ENCODE measurements at places on chromosomes 7 and 10. TPM values are rescaled to one million over a fixed set of nuclear protein-coding genes. Genes with fewer than 3 reads are reported as not detected.
A peak's percentile ranks its signal among the peaks of the same experiment; 100 is the strongest.

GRCh38 chr7:24881623-24882022 is 98.4 kb downstream of the OSBPL3 start:
- no peak for DNase-seq

DNA sequence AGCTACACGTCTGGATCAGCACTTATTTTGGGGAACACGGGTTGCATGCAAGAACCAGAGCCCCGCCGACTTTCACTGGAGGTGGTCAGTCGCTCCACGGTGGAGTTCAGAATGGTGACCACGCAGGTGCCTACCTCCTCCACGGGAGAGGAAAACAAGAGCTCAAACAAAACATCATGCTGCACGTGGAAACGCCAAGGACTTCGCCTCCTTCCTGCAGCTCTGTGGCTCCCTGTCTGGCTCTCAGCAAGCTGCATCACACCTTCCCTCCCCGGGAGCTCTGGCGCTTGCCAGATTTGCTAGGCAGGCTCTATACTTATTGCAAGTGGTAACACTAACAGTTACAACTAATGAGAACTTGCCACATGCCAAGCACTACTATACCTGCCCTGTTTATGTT is 26.0 kb downstream of the GSDME start:
- peak; percentile 41 for DNase-seq

UPK3B gene
- total RNA-seq: not detected

GRCh38 chr10:113175756-113176651 is 226.0 kb downstream of the TCF7L2 start:
- DNase-seq: peak; percentile 37

GRCh38 chr10:69802424-69803161 is 887 bp downstream of the COL13A1 start:
- DNase-seq: no peak

GRCh38 chr7:8296362-8296659 is 34.3 kb upstream of the ICA1 start:
- DNase-seq: no peak

DNA sequence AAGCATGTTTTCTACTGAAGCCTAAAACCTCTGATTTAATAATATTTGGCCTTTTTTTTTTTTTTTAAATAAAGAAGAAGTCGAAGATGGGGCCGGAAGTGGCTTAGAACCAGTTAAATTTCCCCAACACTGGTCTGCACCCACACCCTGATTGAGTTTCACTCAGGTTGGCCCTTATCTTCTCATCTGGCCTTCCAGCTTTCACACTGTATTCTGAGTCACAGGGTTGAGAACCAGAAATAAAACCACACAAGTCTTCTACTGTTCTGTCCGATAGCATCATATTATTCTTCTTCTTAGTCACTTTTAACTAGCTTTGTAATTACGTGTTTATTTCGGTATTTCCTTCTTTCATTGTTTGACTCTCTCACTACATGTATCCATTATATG is 9.9 kb downstream of the ZNF365 start:
- DNase-seq: no peak

- no peak for DNase-seq
Observed at GRCh38 chr7:24039991-24040624, 243.9 kb upstream of the NPY start.

- no peak for DNase-seq
Observed at GRCh38 chr10:3273966-3274365, 101.4 kb upstream of the PITRM1 start.

DNA sequence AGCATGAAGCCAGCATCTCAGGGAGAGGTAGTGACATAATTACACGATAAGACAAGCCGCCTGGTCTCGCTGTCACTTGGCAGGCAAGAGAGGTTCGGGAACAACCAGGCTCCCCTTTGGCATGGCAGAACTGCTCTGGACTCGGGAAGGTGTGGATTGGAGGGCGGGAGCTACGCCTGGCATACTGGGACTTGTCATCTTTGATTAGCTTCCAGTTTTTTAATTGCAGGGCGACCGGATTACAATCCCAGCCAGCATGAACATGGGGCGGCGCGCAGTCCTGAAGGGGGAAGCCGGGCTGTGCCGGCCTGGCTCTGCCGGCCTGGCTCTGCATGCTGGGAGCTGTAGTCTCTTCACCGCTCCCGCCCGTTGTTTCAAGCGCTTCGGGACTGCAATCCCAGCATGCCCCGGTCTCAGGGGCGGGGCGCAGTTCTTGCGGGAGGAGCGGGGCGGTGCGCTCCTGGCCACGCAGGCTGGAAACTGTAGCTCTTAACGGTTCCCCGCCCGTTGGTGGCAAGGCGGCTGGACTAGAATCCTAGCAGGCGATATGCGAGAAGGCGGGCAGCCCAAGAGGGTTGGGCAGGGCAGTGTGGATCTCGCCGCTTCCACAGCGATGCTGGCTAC is 45.5 kb upstream of the ZNF716 start:
- no peak for DNase-seq

GRCh38 chr10:97215619-97216260 is 30.0 kb upstream of the SLIT1 start:
- DNase-seq: no peak

DNA sequence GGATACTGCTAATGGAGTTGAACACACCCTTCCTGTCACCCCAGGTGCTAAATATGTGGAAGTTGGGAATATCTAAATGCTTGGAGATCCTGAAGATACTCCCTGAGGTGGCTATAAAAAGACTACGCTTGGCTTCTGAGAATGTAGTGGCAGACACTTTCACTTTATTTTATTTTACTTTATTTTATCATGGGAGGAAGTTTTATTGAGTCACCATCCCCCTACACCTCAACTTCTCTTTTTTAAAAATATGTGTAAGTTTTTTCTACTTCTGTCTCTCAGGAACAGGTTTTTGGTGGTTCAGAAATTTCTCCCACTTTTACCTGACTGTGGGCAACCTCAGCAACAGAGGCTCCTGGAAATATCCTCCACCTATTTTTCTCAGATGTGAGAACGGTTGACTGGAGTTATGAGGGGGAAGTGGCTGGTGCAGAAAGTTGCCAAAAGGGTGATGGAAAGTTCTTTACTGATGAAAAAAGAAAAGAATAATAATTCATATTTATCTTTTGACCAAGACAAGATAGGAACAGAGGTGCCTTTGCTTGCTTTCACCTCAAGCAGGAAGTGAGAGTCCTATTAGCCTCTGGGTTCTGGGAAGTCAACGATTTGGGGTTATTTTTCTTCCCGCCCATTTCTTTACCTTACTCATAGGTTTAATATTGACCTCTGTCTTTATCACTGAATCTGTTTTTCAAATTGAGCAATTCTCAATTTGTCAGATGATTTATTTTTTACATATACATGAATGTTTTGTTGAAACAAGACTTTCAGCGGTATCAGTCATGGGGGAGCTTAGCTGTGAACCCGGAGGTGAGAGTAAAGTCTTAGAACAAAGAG is 103.6 kb downstream of the AHR start:
- no peak for DNase-seq

GRCh38 chr7:94655126-94655847 is 646 bp downstream of the SGCE start:
- peak; percentile 15 for DNase-seq

GPR15LG gene
- total RNA-seq: not detected

GRCh38 chr10:131473645-131474044 is 162.1 kb upstream of the TCERG1L start:
- DNase-seq: no peak

- peak; percentile 28 for DNase-seq
Observed at GRCh38 chr7:36283711-36284130, 105.9 kb upstream of the ANLN start.

TRPV5 gene
- 0.31 TPM for total RNA-seq

- no peak for DNase-seq
Observed at GRCh38 chr10:79139124-79139835, 70.5 kb downstream of the ZMIZ1 start.

LIPM gene
- not detected for total RNA-seq

DNA sequence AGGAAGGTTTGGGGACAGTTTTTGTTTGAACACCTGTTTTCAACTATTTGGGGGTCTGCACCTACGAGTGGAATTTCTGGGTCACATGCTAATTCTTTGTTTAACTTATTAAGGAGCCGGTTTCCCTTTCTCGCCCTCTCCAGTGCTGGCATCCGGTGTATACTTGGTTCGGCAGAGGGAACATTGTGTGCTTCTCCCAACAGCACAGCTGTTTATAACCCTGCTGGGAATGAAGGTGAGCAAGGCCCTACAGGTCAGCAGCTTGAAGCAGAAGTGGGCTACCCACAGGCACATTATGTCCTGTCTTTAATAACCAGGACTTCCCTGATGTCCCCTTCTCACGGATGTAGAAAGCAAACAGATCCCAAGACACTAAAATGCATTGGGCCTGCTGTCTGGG is 87.5 kb upstream of the PDCD4 start:
- no peak for DNase-seq

DNA sequence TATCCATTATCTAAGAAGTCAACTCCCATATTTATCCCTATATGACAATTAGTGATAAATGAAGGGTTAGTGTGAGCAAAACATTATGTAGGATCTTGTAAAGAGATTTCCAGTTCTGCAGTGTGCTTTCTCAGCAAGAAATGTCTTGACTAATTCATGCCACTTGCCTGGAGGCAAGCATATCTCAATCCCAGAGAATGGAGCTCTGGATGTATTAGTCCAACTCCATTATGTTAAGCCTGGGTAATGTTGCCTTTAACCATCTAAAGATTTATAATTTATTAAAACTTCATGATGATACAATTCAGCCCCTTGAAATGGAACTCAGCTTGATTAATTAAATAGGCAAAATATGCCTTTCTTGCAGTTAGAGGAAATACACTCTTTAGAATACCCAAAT is 1079.9 kb upstream of the LRRTM3 start:
- no peak for DNase-seq

MDH2 gene
- 34.8 TPM for total RNA-seq

GRCh38 chr7:92253251-92253650 is 7.5 kb downstream of the ANKIB1 start:
- DNase-seq: peak; percentile 15

Measured in occipital lobe (tissue), 3 donors.